ENCODE measurements at places on chromosomes 5 and 9.

DNA sequence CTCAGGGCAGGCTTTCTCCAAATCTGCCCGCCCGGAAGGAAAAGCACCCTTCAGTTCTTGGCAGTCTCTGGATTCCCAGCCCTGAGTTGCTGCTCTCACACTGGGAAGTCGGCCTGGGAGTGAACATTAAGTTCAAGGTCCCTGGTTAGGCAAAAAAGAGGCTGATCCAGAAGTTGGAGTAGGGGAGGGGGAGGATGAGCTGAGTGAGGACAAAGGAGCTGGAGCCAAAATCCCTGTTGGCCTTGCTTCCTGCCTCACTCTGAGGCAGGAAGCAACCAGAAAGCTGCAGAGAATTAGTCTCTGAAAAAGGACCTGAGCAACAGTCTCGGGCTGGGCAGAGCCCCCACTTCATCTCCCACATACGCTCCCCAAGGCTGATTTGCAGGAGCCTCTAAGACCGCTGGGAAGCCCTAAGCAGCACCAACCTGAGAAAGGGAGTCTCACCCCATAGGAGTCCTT, 15.0 kb upstream of the RPS14 start:
- DNase-seq: no peak

- DNase-seq: no peak
Observed at GRCh38 chr9:75039009-75039408, 10.9 kb upstream of the CARNMT1 start.

GRCh38 chr5:77993855-77994318, 217.7 kb upstream of the TBCA start:
- DNase-seq: no peak

GRCh38 chr9:70054521-70054920, 10.9 kb downstream of the MAMDC2 start:
- no peak for DNase-seq

- no peak for DNase-seq
Observed at GRCh38 chr5:17614872-17615605, 4.8 kb downstream of the TAF11L12 start.

- DNase-seq: no peak
Observed at GRCh38 chr9:76655121-76655541, 109.1 kb upstream of the PCA3 start.

DNA sequence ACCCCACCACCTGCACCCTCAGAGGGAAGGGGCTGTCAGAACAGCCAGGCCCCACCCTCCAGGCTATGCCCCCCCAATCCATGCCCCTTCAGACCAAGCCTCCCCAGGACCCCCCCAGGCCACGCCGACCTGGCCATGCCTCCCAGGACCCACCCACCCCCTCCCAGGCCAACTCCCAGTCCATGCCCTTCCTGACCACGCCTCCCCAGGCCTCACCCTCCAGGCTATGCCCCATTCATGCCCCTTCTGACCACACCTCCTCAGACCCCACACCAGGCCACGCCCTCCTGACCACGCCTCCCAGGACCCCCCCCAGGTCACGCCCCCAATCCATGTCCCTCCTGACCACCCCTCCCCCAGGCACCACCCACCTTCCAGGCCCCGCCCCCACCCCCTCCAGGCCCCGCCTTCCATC, 27.6 kb downstream of the TPPP start:
- DNase-seq: no peak

DNA sequence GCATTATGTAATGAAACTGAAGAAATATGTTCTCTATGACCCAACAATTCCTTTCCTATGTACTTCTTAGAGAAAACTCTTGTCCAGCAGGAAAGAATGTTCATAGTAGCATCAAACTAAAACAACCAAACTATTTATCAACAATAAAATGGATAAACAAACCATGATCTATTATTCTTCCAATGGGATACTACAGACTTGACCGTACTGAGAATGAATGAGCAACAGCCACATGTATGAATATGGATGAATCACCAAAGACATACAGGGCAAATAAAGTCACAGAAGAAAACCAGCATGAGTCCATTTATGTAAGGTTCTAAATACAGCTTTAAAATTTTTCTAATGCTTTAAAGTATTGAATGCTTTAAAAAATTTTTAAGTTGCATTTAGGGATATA, 73.6 kb upstream of the SUSD1 start:
- DNase-seq: no peak

DNA sequence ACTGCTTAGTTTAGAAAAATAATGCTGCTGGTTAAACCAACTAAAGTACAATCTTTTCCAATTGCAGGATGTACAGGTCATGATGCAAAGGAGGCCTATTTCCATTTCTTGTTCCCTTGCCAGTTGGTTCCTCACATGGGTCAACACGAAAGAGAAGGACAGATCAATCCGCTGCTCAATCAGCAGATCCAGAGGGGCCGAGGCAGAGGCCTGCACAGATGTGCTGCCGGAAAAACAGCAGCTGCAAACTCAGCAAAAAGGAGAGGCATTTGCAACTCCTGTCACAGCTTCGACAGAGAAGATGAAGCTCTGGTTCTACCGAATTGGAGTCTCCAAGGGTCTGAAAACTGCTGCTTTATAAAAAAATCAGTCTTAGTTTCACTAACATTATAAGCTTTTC, 69.8 kb downstream of the NIPSNAP3B start:
- DNase-seq: no peak

- DNase-seq: no peak
Observed at GRCh38 chr5:121108725-121109124, 644.6 kb downstream of the PRR16 start.

- DNase-seq: no peak
Observed at GRCh38 chr5:68459093-68459809, 243.7 kb downstream of the PIK3R1 start.

- DNase-seq: no peak
Observed at GRCh38 chr5:74352256-74352655, 288.3 kb downstream of the ENC1 start.

GRCh38 chr9:98742325-98743280, 33.9 kb upstream of the GABBR2 start:
- DNase-seq: no peak

GRCh38 chr5:115557667-115558387, 13.3 kb upstream of the FEM1C start:
- DNase-seq: no peak

- DNase-seq: no peak
Observed at GRCh38 chr9:128102861-128103588, 24.5 kb downstream of the PTGES2 start.

- DNase-seq: no peak
Observed at GRCh38 chr5:114255260-114255659, 106.6 kb upstream of the KCNN2 start.

GRCh38 chr5:158456756-158457155, 597.8 kb upstream of the CLINT1 start:
- no peak for DNase-seq

- DNase-seq: no peak
Observed at GRCh38 chr9:1238407-1238806, 188.2 kb downstream of the DMRT2 start.

GRCh38 chr5:86765778-86766502, 148.2 kb downstream of the COX7C start:
- no peak for DNase-seq

GRCh38 chr9:78397454-78397853, 100.5 kb downstream of the PSAT1 start:
- no peak for DNase-seq

DNA sequence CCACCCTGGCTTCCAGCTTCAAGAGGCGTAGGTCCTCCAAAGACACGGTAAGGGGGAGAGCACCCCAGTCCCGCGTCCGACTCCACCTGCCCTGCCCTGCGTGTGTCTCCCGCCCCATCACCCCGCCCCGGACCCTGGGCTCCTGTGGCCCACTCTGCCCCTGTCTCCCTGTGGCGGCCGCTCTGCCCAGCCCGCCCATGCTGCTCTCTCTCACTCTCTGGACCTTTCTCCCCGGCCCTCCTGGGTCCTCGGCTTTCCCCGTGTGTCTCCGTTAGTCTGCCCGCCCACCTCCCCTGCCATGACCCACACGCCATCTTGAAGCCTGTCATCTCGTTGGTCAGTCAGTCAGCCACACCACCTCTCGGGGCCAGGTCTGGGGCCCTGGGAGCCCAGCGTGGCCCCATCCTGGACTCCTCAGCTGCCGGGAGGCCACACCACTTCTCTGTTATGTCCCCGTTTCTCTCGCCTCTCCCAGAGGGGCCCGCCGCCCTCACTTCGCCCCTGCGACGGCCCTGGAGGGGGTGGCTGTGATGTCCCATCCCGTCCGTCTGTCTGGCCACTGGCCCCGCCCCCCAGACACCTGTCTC, 4.5 kb downstream of the LRRC26 start:
- no peak for DNase-seq

DNA sequence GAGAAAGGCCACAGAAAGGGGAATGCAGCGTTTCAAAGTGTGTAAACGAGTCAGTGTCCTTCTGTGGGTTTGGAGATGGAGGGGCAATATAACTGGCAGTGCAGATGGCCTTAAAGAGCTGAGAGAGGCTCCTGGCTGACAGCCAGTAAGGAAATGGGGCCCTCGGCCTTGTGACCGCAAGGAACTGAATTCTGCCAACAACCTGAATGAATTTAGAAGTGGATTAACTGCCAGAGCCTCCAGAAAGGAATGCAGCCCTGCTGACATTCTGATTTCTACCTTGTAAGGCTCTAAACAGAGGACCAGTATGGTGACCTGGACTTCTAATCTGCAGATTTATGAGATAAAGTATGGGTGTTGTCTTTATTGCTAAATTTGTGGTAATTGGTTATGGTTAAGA, 17.5 kb upstream of the NREP start:
- no peak for DNase-seq

GRCh38 chr9:134629061-134629585, 12.5 kb upstream of the COL5A1 start:
- no peak for DNase-seq
